ENCODE measurements at places on chromosomes 12 and 14.

GRCh38 chr12:62632411-62632918, 165.8 kb downstream of the MON2 start:
- peak; percentile 7 for DNase-seq

DNA sequence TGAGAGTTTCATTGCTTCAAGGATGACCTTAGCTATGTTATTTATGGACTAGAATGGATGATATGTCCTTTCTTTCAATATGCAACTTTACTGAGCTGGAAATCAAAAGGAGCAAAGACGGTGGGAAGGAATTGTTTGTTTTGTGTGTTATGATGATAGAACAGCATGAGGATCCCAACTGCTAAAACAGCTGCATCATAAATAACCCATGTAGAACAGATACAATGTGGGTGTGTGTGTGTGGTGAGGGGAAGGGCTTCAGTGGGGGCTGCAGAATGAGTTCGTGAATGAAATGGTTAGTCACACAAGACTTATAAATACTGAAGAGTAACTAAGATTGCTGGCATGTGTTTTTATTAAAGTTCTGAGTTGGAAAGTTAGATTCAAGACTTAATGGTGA, 80.1 kb downstream of the DACT1 start:
- DNase-seq, result no peak

GRCh38 chr14:23136566-23137133, 17.6 kb upstream of the CEBPE start:
- DNase-seq, result no peak

DNA sequence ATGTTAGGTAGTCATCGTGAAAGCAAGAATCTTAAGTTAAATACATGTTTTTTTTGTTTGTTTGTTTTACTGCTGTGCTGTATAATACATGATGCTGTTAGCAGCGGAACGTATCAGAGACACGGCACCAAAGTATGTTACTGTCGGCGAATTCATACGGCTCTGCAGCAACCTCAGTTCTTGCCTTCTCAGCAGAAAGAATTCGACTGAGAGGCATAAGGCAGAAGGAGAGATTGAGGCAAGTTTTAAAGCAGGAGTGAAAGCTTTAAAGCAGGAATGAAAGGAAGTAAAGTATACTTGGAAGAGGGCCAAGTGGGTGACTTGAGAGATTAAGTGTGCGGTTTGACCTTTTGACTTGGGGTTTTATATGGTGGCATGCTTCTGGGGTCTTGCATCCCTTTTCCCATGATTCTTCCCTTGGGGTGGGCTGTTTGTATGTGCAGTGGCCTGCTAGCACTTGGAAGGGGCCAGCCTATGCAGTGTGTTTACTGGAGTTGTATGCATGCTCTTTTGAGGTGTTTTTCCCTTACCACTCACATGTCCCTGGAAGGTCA, 23.7 kb downstream of the LEMD3 start:
- DNase-seq, result no peak

DNA sequence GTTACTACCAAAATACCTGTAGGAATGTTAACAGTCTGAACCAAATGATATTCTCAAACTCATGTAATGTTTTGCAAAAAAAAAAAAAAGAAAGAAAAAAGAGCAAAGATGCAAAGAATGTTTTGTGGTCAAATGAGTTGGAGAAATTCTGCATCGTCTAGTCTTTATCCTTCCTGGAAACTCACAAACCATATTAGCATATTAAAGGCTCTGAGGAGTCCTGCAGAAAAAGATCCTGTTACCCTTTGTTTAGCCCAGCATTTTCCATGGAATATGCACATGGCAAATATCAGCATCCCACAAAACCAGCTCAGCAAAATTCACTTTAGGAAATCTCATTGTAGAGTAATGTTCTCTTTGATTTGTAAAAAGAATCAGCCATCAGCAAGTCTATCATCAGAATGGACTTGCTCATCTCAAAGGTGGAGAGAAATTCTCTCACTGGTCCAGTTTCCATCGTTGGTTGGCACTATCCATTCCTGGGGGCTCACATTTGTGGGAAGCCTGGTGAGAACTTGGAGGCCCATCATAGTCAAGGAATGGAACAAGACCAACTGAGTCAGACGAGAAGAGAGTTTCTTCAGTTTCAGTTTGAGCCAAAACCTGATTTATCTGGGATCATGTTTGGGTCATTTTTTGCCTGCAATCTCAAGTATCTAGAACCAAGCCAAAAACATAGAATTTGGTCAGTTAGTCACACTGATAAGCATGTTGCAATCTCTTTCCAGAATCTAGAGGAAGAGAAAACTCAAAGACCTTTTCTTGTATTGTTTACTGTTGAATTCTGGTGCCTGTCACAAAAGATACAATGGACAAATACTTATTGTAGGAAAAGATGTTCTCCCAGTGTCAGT, 129.8 kb downstream of the TBX5 start:
- no peak for DNase-seq

- no peak for DNase-seq
Observed at GRCh38 chr12:1350934-1351240, 243.5 kb downstream of the FBXL14 start.

- DNase-seq, result no peak
Observed at GRCh38 chr14:100981809-100982208, 78.3 kb upstream of the RTL1 start.

GRCh38 chr12:50192236-50192635, 25.1 kb upstream of the CERS5 start:
- no peak for DNase-seq

GRCh38 chr14:94340533-94340932, 17.4 kb upstream of the SERPINA6 start:
- DNase-seq, result no peak

DNA sequence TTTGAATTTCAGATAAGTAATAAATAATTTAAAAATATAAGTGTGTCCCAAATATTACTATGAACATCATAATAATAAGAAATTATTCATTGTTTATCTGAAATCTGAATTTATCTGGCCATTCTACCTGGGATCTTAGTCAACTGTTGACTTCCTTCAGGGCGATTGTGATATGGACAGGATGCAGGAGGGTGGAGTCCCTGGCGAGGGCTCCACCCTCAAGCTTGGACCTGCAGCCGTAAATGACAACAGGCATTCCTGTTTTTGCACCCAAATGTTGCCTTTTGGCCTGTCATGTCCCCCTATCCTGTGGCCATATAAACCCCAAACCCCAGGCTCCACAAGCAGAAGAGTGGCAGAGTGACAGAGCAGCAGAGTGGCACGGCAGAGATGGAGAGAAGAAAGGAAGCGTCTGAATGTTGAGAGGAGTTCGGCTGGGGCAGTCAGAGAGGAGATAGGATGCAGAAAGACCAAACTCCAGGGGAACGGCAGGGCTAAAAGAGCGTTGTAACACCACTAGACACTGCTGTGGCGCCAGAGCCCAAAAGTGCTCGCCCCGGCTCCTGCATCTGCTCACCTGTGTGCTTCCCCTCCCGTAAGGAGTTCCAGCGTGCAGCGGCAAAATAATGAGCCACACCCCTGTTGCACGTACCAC, 39.4 kb upstream of the FUT8 start:
- no peak for DNase-seq

- no peak for DNase-seq
Observed at GRCh38 chr14:64601571-64601970, 51.8 kb downstream of the PPP1R36 start.

DNA sequence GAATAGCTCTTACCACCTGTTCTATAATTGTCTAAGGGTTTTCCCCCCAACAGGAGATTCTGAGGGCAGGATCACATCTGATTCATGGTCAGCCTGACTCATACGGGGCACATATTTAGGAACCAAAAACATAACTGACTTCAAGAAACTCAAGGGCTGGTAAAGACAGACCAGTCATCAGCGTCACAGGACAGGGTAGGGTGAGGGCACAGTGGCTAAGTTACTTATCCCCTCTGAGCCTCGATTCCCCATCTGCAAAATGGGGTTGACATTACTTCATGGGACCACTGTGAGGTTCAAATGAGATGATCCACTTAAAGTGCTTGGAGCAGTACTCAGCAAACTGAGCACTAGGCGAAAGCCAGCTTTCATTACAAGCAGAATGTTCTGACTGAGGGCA, 606 bp downstream of the CINP start:
- DNase-seq, result peak; percentile 52

- DNase-seq, result no peak
Observed at GRCh38 chr14:91125271-91125660, 11.4 kb downstream of the DGLUCY start.

DNA sequence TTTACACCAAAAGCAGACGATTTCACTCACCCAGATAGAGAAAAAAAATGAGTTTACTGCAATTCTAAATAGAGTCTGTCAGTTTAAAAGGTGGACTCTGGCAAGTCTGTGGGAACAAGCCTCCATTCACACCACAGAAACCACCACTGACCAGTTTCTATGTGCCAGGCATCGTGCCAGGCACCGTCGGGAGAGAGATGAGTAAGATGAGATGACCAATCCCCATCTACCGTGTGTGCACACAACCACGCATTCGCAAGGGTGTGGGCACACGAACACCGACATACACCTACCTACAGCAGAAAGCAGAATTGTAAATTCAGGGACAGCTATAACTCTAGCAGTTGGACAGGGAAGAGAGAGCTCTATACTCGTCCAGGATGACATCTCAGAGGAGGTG, 58.3 kb downstream of the PRIMA1 start:
- DNase-seq, result no peak

- DNase-seq, result no peak
Observed at GRCh38 chr12:3016191-3016590, 57.0 kb downstream of the TEAD4 start.

DNA sequence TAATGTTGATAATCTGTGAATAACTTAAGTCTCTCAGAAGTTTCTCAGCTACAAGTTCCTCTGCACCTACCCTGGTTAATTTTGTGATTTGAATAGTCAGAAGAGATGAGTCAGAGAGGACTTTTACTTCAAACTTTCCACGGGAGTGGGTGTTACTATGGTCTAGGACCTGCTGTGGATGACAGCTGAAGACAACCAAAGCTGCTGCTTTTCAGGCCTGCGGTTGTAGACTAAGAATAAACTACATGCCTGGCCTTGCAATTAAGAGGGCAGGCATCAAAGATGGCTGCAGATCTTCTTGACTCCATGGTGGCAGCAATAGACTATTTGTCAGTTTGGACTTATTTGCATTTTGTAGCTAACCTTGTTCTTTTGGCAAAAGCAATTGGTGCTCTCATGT, 227.1 kb upstream of the KRR1 start:
- DNase-seq, result peak; percentile 32

DNA sequence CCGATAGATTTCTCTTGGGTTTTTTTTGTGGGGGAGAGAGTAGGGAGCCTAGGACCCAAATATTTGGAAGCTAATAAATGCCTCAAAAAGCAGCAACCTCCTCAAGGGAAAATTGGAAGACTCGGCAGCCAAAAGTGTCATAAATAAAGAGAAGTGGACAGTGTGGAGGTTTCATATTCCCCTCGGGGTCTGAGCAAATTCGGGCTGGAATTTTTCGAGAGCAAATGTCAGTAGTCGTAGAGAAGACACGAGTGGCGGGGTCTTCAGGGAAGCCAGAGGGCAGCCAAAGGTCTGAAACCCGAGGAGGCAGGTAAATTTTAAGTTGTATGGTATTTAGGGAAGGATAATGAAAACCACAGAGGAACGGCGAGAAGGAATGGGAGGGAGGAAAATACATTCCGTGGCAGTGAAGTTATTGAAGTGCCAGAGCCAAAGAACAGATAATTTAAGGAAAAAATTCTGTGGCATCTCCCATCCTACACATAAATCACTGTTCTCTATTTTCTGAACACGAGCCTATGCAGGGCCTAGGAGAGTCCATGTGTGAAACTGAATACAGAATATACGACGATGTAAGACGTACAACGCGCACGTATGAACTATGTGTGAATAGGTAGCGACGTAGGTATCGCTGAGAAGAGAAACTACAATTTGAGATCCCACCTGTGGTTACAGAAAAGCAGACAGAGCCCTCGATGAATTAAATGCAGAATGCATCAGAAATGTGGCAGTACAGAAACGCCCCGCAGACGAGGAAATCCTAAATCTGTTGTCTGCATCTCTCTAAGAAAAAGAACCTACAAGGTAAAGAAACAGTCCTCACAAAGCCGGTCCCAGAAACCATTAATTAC, 12.9 kb downstream of the BCL11B start:
- no peak for DNase-seq

DNA sequence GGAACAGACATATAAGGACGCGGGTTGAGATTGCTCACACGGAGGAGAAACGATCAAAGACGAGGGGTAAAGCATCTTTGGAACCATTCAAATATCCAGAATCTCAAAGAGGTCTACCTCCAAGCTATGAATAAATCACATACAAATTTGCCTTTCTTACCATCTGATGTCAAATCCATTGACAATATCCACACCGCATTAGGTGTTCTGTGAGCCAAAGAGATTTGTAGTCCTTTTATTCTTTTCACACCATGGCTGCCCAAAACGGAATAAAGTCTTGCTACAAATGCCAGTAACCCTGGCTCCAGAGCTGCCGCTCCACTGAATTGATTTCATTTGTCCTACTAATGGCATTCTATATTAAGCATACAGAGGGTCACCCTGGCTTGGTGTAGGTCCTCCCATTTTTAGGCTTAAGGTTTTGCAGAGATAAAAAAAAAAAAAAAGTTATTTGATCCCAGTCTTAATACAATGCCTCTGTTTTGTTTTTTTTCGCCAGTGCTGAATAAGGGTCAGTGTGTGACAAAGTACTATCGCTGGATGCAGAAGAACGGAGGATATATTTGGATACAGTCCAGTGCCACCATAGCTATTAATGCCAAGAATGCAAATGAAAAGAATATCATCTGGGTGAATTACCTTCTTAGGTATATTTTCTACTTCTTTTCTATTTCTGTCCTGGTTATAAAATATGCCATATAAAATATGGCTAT, 157.3 kb downstream of the EGLN3 start:
- no peak for DNase-seq

DNA sequence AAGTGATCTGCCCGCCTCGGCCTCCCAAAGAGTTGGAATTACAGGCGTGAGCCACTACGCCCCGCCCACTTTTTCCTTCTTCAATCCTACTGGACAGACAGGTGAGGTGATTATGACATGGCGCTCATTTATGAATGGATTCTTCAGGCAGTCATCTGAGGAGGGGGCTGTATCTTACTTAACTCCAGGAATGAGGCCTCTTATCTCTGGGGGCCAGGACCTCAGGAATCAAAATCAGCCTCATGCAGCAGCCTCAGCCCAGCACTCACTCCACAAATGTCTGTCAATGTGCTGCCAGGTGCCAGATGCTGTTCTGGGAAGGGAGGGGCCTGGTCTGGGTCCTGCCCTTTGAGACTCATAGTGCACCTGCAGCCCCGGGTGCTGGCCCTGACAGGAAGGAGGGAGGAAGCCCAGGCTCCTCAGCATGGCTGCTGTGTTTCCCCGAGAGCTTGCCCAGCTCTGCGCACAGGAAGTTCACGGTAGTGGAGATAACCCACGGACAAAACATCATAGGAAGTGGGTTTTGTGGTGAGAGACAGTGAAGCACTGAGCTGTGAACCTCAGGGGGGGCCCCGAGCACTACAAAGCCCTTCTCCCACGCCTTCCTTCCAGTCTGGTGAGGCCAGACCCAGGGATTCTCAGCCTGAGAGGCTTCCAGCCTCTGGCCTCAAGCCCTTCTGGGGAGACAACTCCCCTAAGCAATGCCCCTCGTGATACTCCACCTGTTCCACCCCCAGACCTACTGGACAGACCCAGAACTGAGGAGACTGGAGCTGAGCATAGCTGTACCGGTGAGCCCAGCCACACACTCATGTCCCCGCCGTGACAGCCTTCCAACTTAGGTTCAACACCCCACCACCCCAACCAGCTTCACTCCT, 22.3 kb downstream of the GALNT6 start:
- DNase-seq, result peak; percentile 68

- no peak for DNase-seq
Observed at GRCh38 chr12:68620519-68621471, 10.1 kb downstream of the RAP1B start.
